ENCODE measurements at places on chromosomes 6 and 20.

DNA sequence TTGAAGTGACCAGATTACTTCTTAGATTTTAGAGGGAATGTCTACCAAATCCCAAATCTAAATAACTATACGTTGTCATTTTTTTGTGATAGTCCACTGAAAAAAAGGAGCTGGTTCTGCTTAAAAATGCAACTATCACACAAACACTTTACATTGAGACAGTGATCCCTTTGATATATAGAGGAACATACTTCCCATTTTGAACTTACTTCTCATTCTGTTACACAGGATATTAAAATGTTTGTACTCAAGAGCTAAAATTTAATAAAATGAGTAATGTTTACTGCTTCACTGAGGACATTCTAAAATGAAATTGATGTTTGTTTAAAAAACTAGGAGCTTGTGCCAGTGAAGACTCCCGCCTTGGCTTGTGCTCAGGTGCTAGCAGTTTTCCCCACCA, 174.1 kb downstream of the CARMIL1 start:
- no peak for DNase-seq

- DNase-seq: no peak
Observed at GRCh38 chr20:61430228-61430624, 178.2 kb downstream of the CDH4 start.

DNA sequence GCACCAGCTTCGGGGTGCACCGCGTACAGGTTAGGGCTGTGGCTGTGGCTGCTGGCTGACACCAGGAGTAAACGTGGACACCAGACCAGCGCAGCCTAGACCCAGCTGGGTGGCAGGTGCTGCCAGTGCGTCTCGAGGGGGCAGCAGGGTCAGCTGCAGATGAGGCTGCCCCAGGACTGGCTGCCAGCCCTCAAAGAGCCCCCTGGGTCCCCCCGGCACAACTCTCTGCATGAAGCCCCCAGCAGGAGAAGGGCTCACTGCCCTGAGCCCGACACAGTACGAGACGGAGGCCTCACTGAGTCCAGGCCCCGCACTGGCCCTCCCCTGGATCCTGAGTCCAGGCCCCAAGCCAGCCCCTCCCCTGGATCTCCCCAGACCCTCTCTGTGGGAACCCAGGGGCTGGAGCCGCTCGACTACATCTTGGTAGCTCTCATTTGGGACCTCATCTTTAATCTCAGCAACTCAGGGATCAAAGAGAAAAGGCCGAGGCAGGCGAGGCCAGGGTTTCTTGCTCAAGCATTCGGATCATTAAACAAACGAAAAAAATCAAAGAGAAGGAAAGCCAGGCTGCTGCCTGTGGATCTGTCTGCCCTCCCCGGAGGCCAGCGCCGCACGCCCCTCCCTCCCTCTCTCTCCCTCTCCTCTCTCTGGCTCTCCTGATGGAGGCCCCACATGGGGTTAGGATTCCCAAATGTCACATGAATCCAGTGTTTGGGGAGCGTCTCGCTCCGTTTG, 7.0 kb upstream of the NKAIN4 start:
- DNase-seq: no peak

DNA sequence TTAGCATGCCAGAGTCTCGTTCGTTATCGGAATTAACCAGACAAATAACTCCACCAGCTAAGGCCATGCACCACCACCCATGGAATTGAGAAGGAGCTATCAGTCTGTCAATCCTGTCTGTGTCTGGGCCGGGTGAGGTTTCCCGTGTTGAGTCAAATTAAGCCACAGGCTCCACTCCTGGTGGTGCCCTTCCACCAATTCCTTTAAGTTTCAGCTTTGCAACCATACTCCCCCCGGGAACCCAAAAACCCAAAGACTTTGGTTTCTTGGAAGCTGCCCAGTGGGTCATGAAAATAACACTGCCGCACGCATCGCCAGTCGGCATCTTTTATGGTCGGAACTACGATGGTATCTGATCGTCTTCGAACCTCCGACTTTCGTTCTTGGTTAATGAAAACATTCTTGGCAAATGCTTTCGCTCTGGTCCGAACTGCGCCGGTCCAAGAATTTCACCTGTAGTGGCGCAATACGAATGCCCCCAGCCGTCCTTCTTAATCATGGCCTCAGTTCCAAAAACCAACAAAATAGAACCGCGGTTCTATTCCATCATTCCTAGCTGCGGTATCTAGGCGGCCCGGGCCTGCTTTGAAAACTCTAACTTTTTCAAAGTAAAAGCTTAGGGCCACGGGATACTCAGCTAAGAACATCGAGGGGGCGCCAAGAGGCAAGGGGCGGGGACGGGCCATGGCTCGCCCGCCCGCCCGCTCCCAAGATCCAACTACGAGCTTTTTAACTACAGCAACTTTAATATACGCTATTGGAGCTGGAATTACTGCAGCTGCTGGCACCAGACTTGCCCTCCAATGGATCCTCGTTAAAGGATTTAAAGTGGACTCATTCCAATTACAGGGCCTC, 1958.5 kb upstream of the DEFB115 start:
- no peak for DNase-seq

GRCh38 chr6:14763139-14763538, 482.7 kb upstream of the JARID2 start:
- no peak for DNase-seq

- no peak for DNase-seq
Observed at GRCh38 chr20:50788045-50788991, 6.5 kb upstream of the BCAS4 start.

DNA sequence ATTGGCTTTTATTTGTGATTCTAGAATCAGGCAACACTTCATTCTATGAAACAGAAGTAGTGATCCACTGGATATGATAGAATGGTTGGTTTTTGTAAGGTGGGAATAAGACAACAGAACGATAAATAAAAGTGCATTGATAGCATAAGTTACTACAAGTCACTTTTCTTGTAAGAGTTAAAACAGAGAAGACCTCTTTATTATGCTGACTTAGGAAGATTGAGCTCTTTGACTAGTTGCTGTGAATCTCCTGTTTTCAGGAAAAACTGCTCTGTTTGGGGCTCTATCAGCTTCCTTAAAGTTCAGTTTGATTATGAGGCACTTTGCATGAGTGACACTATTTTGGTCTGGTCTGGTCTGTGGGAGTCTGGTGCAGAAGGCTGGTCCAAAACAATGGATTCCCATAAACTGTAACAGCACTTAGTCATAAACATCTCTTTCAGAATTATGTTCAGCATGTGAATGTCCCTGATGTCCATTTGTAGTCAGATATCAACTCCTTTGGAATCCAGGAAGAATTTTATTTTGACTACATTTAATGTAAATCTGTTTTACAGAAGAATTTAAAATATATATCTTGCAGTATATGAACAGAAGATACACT, 35.0 kb upstream of the DSE start:
- DNase-seq: no peak

DNA sequence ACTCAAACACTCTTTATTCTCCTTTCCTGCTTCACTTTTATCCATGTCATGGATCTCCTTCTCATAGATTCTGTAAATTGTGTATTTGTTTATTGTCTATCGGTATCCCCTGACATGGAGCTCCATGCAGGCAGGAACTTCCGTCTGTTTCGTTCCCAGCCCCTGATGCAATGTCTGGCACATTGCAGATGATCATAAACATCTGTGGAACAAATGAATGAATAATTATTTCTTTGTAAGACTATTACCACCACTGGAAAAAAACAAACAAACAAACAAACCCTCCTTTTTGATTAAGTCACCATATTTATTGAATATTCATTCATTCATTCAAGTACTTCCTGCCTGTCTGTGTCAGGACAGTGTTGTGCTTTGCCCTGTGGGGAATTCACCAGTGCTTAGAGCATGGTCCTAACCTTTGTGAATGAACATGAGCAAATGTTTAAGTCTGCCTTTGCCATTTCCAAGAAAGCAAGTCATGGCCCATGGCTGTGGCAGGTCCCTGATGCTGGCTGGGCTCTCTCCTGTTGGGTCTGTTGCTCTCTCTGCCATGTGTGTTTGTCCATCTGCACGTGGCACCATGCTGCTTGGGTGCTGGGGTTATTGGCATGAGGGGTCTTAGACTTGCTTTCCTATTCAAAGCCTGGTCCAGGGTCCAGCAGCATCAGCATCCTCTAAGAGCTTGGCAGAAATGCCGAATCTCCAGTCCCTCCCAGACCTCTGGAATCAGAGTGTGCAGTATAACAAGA, 47.5 kb upstream of the NAA20 start:
- no peak for DNase-seq

DNA sequence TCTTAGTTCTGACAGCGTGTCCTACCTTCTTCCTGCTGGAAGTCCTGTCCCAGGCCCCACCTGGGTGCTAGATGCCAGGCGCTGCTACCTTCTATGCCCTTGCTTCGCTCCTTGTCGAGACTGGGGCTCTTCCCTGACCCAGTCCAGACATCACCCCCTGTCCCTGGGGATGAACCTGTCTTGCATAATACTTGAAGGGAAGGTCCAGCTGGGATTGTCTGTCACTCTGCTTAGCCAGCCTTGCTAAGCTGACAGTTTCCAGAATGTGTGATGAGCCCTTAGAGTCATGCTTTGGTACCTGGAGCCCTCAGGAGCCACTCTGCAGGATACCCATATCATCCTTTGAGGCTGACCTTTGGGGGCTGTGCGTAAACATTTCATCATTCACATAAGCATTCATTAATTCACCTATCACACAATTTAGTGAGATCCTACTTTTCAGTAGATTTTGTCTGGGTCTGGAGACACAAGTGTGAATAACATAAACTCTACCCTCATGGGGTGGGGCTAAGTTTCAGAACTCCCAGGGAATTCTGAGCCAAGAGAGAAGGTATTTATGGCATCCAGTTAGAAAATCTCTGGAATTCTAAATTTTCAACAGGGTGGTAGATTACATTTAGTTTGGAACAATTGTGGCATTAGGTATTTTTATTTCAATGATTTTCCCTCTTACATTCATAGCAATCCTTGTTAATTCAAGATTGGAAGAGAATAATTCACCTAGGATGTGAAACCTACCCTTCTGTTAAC, 151.1 kb upstream of the HDAC2 start:
- DNase-seq: no peak

Measured in stimulated activated CD4-positive, alpha-beta T cell treated with anti-CD3 and anti-CD28 coated beads, Interleukin-4, amount 100 ng/mL, for 24 hours (primary cell).